CD14-positive monocyte (primary cell): ENCODE measurements at places on chromosomes 4 and X. TPM values are rescaled to one million over a fixed set of nuclear protein-coding genes. Genes with fewer than 3 reads are reported as not detected.
A peak's percentile ranks its signal among the peaks of the same experiment; 100 is the strongest.

GRCh38 chrX:21843179-21843578, 3.8 kb downstream of the MBTPS2 start:
- H3K27ac ChIP-seq = no peak overlapping the region
- no peak overlapping the region for H3K4me3 ChIP-seq
- H3K4me1 ChIP-seq = peaks cover 5% of the 10 kb centered on the region
- no peak for DNase-seq
- H3K27me3 ChIP-seq = no peaks in the 10 kb centered on the region

DNA sequence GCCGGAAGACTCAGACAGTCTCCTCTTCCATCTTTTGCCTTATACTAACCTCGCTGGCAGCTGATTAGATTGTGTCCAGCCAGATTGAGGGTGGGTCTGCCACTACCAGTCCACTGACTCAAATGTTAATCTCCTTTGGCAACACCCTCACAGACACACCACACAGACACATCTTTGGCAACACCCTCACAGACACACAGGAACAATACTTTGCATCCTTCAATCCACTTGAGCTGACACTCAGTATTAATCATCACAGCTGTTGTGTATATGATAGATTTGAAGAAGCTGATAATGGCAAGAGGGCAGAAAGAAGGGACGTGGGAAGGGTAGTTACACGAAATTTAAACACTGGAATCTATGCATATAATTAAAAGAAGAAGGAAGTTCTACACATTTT, 139.5 kb downstream of the ANKRD50 start:
- no peak for DNase-seq
- H3K27me3 ChIP-seq = no peaks in the 10 kb centered on the region
- no peaks in the 10 kb centered on the region for H3K4me1 ChIP-seq

DNA sequence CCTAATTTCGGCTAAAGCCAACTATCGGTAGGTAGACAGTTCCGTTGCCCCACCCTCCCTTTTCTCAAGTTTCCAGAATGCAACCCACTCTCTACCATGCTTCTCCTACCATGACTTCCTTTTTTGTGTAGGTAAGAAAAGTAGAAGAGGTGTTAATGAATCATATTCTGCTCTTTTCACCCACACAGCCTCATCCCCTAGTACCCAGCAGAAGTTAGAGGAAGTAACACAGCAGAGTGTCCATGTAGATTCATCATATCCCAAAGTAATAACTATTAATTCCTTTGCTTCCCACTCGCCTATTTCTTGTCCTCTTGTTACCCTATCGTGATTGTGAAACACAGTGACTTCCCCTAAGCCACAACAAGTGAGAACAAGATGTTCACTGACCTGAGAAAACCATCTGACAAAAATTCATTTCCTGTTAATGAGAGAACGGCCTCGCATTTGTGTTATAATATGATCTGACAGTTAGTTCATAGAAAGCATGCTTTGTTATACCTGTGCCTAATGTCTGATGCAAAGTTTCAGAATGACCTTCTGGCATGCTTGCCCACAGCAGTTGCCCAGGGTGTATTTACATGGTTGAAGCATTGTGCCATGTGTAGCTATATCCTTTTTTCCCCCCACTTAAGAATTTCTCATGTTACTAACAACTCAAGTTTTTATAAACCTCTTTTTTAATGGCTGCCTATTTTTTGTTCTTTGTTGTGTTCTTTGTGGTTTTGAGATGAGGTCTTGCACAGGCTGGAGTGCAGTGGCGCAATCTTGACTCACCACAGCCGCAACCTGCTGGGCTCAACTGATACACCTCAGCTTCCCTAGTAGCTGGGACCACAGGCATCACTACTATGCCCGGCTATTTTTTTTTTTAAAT, 185.6 kb downstream of the RAP1GDS1 start:
- DNase-seq = peak; percentile 17
- H3K4me3 ChIP-seq = no peak overlapping the region
- peaks cover 21% of the 10 kb centered on the region for H3K36me3 ChIP-seq
- no peak overlapping the region for H3K27ac ChIP-seq
- peaks cover 19% of the 10 kb centered on the region for H3K4me1 ChIP-seq
- H3K27me3 ChIP-seq = no peaks in the 10 kb centered on the region

The KIAA0232 gene
- polyA plus RNA-seq = 4.9 and 12.3 TPM in 2 replicates

DNA sequence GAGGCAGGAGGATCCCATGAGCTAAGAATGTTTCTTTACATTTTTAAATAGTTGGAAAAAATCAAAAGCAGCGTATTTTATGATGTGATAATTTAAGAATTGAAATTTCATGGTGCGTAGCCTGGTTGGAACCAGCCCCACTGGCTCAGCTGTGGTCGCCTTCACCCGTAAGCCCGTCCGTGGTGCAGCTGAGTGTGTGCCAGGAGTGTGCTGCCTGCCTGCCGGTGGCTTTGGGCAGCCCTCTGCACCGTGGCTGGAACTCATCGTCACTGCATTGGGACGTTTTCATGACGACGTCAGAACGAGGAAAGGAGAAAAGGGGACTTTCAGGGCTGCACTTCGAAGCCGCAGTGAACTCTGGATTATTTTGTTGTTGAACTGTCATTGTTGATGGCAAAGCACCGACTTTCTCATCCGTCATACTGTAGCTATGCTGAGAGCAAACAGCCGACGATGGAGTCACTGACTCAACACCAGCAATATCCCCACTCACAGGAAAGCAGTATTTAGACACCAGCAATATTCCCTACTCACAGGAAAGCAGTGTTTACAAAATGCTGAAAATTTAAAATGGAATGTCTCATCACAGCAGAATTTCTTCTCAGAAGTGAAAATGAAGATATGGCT, 35.1 kb downstream of the PCGF3 start:
- no peaks in the 10 kb centered on the region for H3K27me3 ChIP-seq
- DNase-seq = no peak
- H3K4me3 ChIP-seq = no peak overlapping the region
- no peaks in the 10 kb centered on the region for H3K4me1 ChIP-seq
- H3K36me3 ChIP-seq = peaks cover 34% of the 10 kb centered on the region
- no peak overlapping the region for H3K27ac ChIP-seq

DNA sequence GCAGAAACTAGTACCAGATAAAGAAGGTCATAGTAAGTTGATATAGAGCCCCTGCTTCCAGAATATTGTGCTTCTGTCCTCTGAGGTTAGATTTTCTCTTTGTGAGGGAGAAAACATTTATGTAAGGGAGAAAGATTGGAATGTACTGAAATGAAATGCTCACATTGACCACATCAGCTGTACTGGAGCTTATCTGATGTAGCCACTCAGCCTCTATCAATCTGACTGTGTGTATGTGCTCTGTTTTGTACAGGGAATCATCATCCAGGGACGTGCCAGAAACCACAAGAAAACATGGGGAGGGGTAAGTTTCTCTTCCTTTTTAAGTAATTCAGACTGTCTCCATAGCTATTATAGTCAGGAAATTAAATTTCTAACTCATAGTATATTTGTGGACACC, 56.8 kb downstream of the PRRG1 start:
- H3K36me3 ChIP-seq = no peaks in the 10 kb centered on the region
- H3K27me3 ChIP-seq = no peaks in the 10 kb centered on the region
- no peak for DNase-seq

GRCh38 chr4:185128272-185129119, 14.6 kb upstream of the SLC25A4 start:
- H3K36me3 ChIP-seq = no peaks in the 10 kb centered on the region
- no peak for DNase-seq
- H3K27ac ChIP-seq = no peak overlapping the region
- H3K4me3 ChIP-seq = no peak overlapping the region
- H3K27me3 ChIP-seq = peaks cover 46% of the 10 kb centered on the region
- H3K4me1 ChIP-seq = peaks cover 10% of the 10 kb centered on the region

The SSX4 gene
- not detected in 2 replicates for polyA plus RNA-seq

The TMEM31 gene
- not detected for polyA plus RNA-seq

- H3K36me3 ChIP-seq = no peaks in the 10 kb centered on the region
- peaks cover 6% of the 10 kb centered on the region for H3K4me1 ChIP-seq
- no peaks in the 10 kb centered on the region for H3K27me3 ChIP-seq
- DNase-seq = no peak
These were observed 26.5 kb downstream of the HS3ST1 start for GRCh38 chr4:11402192-11402591.

GRCh38 chr4:8702516-8703400, 110.2 kb downstream of the CPZ start:
- no peaks in the 10 kb centered on the region for H3K36me3 ChIP-seq
- no peak overlapping the region for H3K4me3 ChIP-seq
- H3K27ac ChIP-seq = no peak overlapping the region

DNA sequence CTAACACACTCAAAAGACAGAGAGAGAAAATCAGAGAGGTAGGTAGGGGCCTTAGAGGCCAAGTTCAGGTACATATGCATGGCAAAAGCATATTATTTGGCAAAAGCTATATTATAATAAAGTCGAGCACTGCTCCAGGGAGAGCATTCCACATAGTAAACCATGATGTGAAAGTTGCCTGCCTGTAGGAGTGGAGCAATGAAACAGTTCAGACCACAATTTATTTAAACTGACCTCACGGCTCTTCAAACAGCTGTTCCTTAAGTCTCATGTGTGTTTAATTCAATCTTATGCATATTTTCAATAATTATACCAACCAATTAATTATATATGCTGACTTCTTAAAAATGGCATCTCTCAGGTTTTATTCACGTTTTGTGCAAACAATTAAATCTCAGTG, 3.3 kb downstream of the RFC1 start:
- H3K27me3 ChIP-seq = no peaks in the 10 kb centered on the region
- H3K4me3 ChIP-seq = no peak overlapping the region
- H3K27ac ChIP-seq = no peak overlapping the region
- no peaks in the 10 kb centered on the region for H3K36me3 ChIP-seq

DNA sequence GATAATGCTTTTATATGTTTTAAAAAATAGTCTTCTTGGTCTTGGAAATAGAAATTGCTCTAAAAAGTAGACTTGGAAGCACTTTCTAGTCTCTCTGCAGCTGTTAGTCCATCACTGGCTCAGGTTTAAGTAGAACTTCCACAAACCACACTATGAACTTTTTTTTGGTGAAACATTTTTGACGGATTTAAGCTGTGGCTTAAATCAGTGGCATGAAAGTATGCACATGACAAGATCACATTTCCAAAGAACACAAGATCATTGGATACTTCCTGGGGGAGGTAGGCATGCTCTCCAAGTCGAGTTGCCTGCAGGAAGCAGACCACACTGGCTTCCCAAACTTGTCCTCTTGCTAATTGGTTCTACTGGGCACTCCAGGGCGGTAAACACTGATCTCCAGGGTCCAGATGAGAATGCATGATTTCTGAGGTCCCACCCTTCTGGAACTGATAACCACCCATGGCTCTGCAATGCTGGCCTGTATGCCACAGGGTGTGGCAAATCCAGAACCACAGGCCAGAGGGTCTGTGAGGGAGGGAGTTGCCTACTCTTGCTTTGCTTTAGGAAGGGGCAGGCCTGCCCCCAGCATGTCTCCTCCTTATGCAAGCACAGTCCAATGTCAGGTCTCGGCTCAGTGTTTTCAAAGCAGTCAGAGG, 331.9 kb upstream of the SFRP2 start:
- H3K4me3 ChIP-seq = no peak overlapping the region
- H3K27ac ChIP-seq = no peak overlapping the region
- DNase-seq = no peak
- H3K36me3 ChIP-seq = no peaks in the 10 kb centered on the region

DNA sequence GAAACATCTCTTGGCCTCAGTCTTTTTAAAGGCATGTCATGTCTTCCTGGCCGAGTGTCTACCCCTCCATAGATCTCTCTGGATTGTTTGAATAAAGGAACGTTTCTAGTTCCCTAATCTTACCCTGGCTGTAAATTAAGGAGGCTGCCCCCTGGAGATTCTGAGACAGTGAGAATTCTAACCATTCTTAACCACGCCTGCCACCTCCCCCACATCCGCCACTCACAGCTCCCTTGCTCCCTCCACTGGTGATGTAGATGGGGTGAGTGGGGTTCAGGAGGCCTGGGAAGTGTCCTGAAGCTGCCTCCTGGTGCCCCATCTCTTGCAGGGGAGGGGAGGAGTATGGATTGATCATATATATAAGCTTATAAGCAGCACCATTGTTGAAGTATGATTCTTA, 48.0 kb upstream of the TRIM2 start:
- no peaks in the 10 kb centered on the region for H3K36me3 ChIP-seq
- peaks cover 29% of the 10 kb centered on the region for H3K4me1 ChIP-seq
- H3K4me3 ChIP-seq = no peak overlapping the region

- DNase-seq = no peak
- no peaks in the 10 kb centered on the region for H3K4me1 ChIP-seq
- no peak overlapping the region for H3K27ac ChIP-seq
- H3K36me3 ChIP-seq = no peaks in the 10 kb centered on the region
These were observed 49.2 kb upstream of the MND1 start for GRCh38 chr4:153295131-153295755.

The BTC gene
- polyA plus RNA-seq = not detected

DNA sequence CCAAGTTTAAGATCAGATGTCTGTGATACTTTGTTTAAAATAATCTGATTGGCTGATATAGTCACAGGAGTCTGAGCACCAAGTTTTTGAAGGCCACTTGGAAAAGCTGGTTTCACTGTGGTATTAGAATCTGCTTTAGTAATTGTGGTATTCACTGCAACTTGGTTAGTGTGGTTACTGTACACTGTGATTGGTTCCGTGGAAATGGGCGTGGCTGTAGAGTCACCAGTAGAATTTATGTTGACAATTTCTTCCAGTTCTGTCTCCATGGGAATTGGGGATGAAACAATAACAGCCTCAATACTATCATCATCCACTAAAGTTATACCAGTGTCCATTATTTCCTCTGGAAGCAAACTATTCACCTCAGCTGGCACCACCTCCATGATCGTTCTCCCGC, 26.2 kb downstream of the LIN54 start:
- no peaks in the 10 kb centered on the region for H3K27me3 ChIP-seq
- peak overlapping the region; percentile 42 for H3K27ac ChIP-seq
- H3K4me3 ChIP-seq = no peak overlapping the region
- DNase-seq = peak; percentile 9
- peaks cover 5% of the 10 kb centered on the region for H3K4me1 ChIP-seq
- H3K36me3 ChIP-seq = peaks cover 26% of the 10 kb centered on the region

DNA sequence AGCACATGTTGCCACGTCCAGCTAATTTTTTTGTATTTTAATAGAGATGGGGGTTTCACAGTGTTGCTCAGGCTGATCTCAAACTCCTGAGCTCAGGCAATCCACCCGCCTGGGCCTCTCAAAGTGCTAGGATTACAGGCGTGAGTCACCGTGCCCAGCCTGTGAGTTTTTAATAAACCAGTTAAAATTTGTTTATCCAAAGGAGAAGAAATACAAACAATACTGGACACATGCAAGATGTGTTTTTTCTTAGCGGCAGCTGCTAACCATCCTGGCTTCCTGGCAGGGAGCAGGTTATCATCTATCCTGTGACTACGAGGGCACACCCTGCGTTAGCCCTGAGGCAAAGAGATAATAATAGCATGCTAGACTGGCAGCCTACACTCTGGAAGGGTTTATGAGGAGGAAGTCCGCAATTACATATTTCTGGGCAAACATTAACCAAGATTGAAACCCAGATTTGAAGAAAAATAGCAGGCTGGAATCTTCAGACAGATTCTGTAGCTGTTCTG, 191.4 kb downstream of the SPRY1 start:
- H3K27ac ChIP-seq = no peak overlapping the region
- no peaks in the 10 kb centered on the region for H3K27me3 ChIP-seq
- no peaks in the 10 kb centered on the region for H3K36me3 ChIP-seq
- peaks cover 20% of the 10 kb centered on the region for H3K4me1 ChIP-seq
- no peak overlapping the region for H3K4me3 ChIP-seq
- no peak for DNase-seq
